ENCODE measurements at places on chromosomes 1 and 21.

DNA sequence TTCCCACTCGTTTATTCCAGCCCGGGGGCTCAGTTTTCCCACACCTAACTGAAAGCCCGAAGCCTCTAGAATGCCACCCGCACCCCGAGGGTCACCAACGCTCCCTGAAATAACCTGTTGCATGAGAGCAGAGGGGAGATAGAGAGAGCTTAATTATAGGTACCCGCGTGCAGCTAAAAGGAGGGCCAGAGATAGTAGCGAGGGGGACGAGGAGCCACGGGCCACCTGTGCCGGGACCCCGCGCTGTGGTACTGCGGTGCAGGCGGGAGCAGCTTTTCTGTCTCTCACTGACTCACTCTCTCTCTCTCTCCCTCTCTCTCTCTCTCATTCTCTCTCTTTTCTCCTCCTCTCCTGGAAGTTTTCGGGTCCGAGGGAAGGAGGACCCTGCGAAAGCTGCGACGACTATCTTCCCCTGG, 716 bp downstream of the OLIG2 start:
- no peak for DNase-seq

DNA sequence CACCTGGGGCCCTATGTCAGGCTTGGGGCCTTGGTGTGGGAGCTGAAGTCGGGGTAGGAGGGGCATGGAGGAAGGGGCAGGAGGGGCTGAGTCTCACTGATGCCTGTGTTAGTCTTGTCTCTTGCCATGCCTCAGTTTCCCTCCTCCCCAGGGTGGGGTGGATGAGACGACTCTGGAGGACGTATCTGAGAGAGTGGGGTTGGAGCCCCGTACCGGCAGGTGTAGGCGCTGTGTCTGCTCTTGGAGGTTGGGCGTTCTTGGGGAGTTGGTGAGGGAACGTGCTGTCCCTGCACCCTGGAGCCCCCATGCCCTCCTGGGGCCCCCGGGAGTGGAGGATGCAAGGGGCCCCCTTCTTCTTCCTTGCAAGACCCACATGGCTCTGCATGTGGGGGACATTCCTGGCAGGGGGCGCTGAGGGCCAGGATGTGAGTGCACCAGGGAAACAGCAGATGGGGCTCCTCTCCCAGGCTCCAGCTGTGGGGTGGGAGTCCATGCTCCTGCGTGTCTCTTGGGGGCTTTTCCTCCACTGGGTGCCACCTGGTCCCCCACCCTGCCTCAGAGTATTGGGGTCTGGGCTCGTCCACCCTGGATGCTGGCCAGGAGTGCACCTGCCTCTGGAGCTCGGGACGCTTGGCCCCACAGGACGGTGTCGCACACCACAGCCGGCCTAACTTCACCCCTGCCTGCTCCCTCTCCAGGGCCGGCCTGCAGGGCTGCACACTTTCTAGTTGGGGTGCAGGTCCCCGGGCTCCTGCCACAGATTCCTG, 1.4 kb upstream of the TNFRSF14 start:
- DNase-seq: no peak

DNA sequence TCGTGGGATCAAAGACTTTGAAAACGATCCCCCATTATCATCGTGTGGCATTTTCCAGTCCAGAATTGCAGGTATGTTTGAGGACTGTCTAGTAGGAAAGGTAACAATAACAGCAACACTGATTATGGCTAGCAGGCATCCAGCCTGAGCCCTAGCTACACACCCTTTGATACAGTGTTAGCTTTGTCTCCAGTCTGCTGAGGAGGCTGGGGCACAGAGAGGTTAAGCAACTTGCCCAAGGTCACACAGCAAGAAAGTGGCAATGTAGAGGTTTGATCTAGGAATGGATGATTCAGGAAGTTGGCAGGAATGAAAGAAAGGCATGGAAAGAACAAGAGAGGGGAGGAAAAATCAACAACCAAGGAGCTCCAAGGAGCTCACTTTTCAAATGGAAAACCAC, 31.2 kb downstream of the UBASH3A start:
- no peak for DNase-seq

GRCh38 chr1:109391626-109392025, 6.1 kb downstream of the SORT1 start:
- no peak for DNase-seq

DNA sequence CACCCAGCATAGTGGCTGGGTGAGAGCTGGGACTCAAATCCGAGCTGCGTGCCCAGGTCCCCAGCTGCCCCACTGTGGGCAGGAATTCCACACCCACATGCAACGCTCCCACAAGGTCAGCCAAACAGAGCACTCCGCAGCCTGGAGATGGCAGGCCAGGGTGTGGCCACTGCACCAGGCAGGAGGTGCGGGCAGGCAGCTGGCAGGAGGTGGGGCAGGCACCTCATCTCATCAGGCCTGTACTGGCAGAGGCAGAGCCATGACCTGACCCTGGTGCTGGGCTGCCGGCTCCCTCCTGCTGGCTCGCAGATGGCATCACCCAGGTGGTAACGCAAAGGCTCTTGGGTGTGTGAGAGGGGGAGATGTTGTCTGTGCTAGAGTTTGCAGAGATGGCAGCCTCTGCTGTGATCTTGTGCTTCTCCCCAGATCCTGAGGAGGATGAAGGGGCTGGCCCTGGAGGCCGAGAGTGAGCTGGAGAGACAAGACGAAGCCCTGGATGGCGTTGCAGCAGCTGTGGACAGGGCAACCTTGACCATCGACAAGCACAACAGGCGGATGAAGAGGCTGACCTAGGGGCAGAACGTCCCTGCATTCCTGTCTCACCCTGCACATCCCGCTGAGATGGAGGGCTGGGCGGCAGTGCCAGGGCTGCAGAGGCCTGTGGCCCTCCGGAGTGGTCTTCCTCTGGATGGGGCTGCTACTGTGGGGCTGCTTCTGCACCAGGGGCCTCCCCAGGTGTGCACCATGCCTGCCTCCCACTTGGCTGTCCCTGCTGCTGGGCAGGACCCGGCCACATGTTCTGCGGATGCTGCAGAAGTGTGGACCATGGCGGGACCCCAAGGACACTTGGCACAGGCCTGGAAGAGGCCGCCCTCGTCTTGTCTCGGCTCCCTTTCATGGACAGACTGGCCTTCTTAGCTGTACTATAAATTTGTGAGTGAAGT, 35.1 kb upstream of the PRSS38 start:
- no peak for DNase-seq

GRCh38 chr21:38159355-38159754, 97.4 kb upstream of the KCNJ15 start:
- DNase-seq: peak; percentile 71

- no peak for DNase-seq
Observed at GRCh38 chr21:29267666-29268065, 31.1 kb upstream of the BACH1 start.

- DNase-seq: no peak
Observed at GRCh38 chr1:29304025-29304684, 67.8 kb downstream of the PTPRU start.

GRCh38 chr1:116130356-116130755, 19.2 kb downstream of the MAB21L3 start:
- no peak for DNase-seq

DNA sequence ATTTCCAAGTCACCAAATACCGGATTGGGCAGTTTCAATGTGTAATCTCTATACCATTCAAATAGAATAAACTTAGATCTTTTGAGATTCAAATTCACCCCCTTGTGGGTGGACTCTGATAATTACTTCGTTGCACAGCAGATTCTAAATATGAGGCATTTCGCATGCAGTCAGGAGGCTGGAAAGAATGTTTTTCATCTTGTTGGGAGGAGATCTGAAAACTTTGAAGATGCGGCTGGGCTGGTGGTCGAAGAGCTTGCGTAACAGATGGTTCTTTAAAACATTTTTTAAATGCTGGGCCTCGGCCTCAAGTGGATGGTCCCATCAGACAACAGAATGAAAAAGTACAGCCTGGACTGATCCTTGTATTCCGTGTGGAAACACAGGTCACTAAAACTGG, 10.4 kb downstream of the NR5A2 start:
- DNase-seq: no peak

DNA sequence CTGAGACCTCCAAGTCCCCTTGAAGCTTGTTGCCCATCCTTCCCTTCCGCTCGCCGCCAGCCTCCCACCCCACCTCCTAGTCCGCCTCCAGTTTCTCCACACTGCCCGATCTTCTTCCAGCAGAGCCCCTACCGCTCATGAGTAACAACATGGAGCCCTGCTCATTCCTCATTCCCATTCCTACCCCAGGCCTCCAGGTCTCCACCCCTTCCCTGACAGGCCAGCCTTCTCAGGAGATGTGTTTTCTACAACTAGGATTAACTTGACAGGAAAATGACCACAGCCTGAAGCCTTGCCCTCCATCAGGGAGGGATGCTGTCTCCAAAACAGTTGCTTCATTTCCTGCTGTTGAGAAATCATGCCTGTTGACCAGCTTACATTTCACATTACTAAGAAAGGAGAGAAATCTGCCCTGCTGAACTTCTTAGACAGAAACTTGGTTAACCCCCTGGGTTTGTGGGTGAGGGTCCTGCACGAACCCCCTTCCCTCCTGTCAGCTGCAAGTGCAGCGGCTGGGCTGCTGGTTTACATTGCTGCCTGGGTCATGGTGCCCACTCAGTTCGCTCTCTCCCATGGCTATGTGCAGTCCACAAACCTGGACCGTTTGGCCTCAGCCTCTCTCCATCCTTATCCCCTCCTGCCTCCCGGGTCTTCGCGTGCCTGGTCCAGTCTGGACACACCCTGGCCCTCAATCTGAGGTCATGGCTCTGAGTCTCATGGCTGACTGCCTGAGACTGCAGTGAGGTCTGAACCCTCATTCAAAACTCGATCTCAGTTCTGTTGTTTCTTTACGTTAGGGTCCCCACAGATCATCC, 16.1 kb upstream of the CHI3L1 start:
- no peak for DNase-seq

DNA sequence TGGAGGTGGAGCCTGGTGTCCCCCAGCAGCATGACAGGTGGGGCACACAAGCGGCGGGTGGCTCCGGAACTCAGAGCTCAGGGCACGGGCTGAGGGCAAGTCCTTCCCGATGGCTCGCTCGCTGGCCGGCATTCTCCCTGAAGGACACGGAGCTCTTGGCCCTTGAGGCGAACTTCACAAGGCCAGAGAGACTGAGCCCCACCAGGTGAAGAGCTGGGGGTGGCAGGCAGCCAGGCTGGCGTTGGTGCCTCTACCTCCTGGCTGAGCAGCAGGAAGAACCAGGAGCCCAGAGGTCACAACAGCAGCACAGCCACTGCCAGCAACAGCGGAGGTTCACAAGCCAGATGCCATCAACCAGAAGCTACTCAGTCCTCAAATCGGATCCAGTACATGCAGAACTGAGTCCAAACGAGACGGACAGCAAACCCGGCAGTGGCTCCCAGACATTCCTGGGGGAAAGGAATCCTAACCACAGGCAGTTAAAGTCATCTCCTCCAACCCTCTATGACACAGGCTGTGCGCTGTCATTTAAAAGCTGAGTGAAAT, 54.1 kb downstream of the NPHP4 start:
- no peak for DNase-seq

DNA sequence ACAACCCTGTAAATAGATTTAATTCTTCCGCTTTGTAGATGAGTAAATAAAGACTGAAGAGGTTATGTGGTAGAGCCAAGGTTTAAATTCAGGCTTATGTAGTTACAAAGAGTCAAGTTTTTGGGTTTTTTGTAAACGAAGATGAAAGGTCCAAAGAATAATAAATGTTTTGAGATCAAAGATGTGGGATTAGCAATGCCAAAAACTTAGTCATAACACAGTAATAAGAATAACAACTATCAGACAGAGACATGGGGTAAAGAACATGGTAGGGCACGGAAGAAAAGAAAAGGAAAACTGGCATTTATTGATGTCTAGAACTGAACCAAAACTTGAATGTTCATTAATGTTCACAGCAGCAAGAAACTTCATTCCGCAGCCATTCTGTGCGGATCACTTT, 42.9 kb downstream of the EXTL2 start:
- no peak for DNase-seq

DNA sequence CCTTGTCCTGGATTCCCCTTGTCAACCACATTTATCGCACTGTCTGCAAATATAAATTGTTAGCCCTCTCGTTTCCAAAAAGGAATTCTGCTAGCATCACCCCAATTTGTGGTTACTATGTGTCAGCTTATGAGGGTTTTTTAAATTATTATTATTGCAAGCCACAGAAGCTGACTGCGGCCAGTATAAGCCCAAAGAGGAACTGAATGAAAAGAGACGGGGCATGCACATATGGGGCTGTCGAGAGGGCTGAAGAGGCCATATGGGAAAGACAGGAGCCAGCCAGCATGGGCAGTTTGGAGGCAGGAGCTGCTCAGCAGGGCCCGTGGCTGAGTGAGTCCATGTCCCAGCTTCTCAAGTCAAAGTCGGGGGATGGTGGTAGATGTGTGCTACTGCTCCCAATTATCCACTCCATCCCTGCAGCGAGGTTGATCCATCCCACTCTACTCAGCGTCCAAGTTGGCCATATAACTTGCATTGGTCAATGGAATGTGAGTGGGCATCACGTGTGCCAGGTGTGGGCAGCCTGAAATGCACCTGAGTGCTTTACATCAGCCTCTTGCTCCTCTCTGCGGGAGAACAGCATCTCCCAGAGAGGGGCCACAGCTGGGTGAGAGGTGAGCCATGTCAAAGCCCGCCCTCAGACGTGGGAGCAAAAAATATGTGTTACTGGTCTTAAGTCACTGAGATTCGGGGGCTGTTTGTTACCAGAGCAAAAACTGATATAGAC, 37.6 kb upstream of the LDLRAP1 start:
- no peak for DNase-seq

- no peak for DNase-seq
Observed at GRCh38 chr1:111904478-111905218, 84.8 kb downstream of the KCND3 start.

- no peak for DNase-seq
Observed at GRCh38 chr1:213982672-213983492, 4.9 kb upstream of the PROX1 start.

- no peak for DNase-seq
Observed at GRCh38 chr1:184859381-184860105, 104.9 kb upstream of the EDEM3 start.

- DNase-seq: no peak
Observed at GRCh38 chr21:45069711-45070110, 4.7 kb upstream of the ADARB1 start.

DNA sequence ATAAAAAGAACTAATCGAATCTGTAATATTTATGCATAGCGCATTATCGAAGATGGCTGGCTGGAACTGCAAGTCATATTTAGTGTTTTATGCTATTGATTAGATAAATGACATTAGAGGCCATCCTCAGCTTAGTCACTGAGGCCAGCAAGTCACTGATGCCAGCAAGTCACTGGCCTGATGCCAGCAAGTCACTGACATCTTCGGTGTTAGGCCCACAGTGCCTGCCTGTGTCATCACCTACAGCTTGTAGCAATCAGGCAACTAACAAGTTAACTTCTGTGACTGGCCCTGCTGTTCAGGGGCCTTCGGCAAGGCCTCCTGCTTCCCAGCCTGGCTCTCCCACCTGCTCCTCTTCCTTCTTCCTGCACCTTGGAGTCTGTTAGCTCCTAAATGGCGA, 65.6 kb upstream of the SCCPDH start:
- DNase-seq: no peak

DNA sequence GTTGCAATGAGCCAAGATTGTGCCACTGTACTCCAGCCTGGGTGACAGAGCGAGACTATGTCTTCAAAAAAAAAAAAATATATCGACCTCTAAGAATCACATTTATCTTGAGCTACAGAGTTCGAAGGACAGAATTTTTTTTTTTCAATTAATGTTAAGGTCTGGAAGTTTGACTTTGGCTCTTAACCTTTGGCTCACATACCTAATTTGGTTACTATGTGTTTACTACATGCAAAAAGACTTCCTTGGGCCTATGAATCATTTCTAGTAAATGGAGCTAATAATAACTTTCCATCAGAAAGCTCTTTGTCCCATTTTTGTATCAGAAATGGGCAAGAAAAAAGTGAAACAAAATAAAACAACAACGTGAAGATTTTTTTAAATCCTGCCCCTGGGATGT, 351.2 kb downstream of the SMYD3 start:
- DNase-seq: no peak

GRCh38 chr21:39347537-39347936, 1.4 kb downstream of the HMGN1 start:
- DNase-seq: peak; percentile 14

All from RKO (cell line).